Activated gamma-delta T cell treated with anti-CD3 and anti-CD28 coated beads, Interleukin-2, amount 50 U/mL, for 16 hours (primary cell): ENCODE measurements at places on chromosomes 13 and 19.

GRCh38 chr13:50080203-50080910 is 65.1 kb downstream of the KCNRG start:
- DNase-seq: no peak

DNA sequence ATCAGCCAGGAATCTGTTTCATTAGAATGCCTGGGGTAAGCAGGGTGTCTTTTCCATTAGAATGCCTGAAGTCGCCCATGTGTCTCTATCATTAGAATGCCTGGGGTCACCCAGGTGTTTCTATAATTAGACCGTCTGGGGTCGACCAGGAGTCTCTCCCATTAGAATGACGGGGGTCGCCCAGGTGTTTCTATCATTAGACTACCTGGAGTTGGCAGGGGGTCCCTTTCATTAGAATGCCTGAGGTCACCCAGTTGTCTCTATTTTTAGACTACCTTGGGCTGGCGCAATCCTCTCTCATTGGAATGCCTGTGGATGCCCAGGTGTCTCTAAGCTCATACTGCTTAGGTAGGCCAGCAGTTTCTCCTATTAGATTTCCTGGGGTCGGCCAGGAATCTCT is 1447.6 kb downstream of the UQCRFS1 start:
- DNase-seq: no peak

GRCh38 chr19:53660584-53660983 is 28.8 kb downstream of the DPRX start:
- no peak for DNase-seq

- no peak for DNase-seq
Observed at GRCh38 chr13:101452519-101453485, at the start of gene ITGBL1. ITGBL1 (plus strand) TSS chr13:101452675; CDS start chr13:101452834, 159 bp downstream.

DNA sequence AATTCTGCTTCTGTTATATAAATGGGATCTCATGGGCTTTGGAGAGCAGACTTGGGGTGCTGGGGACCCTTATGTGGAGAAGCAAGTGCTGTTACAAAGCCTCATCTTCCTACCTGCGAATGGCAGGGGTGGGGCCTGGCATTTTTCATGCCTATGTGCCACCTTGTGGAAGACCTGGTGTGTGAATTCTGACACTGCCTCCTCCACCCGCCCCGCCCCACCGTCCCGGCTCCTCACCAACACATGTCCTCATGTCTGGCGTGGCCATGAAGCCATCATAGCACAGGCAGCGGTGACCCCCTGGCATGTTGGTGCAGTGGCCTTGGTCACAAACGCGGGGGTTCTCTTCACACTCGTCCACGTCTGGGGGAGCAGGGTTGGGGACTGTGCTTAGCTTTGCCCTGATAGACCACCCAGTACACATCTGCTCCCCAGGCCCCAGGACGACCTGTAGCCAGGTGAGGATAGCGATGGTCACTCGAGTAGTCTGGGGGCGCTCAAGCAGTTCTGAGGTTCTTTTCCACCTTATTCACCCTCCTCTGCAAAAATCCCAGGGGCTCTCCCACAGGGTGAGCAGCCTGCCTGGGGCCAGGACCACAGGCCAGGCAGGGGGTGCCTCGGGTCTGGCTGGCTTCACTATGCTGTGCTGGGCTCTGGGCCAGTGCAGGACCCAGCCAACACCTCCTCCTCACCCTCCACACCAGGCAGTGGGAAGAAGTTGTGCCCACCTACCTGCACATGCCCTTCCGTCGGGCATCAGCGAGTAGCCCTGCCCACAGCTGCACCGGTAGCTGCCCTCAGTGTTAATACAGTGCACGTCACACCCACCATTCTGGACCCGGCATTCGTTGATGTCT is 32.7 kb downstream of the FBN3 start:
- no peak for DNase-seq

- no peak for DNase-seq
Observed at GRCh38 chr19:58212336-58213074, 16.2 kb upstream of the ZNF544 start.

GRCh38 chr13:23736541-23736940 is 152.7 kb downstream of the MIPEP start:
- DNase-seq: no peak

GRCh38 chr19:1259206-1259875 is 9.8 kb upstream of the CIRBP start:
- DNase-seq: peak; percentile 53

DNA sequence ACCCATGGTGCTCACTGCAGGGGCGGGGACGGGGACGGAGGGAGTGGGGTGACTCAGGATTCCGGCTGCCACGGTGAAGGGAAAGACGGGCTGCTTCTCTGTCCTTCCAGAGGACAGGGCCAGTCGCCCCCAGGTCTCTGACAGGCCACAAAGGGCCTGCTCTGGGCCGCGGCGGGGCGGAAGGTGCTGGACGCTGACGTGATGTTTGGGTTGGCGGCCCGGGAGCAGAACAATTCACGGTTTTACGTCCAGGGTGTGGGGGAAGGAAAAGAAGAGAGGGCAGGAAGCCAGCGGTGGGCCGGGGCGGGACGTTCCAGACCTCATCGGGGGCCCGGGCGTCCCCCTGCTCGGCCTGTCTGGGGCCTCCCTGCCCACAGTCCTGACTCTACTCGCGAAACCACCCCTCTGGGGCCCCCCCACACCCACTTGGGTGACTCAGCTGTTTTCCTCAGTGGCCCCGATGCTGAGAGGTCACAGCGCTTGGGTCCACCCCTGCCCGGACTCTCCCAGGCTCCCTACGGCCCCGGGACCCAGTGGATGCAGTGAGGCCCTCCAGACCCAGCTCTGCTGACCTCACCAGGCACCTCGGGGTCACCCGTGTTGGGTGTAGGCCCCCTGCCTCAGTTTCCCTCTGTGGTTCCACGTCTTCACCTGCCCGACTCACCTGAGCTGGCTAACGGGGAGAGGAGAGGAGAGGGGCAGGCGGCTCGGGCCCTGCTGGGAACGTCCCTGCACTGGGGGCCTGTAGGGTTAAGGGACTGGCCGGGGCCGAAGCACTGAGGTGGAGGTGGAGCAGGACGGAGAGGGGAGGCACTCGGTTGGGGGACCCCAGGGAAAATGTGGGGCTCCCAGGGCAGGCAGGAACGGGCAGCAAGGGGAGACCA is 29.2 kb downstream of the PIP5K1C start:
- DNase-seq: peak; percentile 35

DNA sequence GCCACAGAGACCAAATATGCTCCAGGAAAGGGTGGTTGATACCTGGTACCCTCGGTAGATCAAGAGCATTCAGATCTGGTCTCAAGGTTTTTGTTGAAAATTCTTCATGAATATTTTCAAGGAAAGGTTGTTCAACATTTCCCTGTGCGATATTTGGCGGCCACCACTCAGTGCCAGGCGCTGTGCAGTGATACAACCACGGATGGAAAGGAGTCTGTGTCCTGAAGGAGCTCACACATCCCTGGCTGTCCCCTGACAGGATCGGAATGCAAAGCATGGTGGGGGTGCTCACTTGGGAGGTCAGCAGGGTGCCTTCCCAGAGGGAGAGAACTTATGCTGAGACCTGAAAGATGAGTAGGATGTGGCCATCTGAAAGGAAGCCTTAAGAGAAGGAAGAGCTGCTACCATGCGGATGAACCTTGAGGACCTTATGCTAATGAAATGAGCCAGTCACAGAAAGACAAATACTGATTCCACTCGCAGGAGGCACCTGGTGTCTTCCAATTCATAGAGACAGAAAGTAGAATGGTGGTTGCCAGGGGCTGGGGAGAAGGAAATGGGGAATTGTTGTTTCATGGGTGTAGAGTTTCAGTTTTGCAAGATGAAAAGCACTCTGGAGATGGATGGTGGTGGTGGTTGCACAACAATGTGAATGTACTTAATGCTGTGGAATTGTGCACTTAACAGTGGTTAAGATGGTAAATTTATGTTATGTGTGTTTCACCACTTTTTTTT is 41.6 kb downstream of the HSPH1 start:
- no peak for DNase-seq

GRCh38 chr19:41457241-41457640 is 14.3 kb downstream of the ERICH4 start:
- no peak for DNase-seq

- no peak for DNase-seq
Observed at GRCh38 chr19:48444129-48444935, 1.5 kb upstream of the GRWD1 start.

GRCh38 chr13:46355901-46356590 is 31.0 kb downstream of the RUBCNL start:
- DNase-seq: no peak

GRCh38 chr19:6489278-6490061 is 7.9 kb upstream of the DENND1C start:
- DNase-seq: no peak

DNA sequence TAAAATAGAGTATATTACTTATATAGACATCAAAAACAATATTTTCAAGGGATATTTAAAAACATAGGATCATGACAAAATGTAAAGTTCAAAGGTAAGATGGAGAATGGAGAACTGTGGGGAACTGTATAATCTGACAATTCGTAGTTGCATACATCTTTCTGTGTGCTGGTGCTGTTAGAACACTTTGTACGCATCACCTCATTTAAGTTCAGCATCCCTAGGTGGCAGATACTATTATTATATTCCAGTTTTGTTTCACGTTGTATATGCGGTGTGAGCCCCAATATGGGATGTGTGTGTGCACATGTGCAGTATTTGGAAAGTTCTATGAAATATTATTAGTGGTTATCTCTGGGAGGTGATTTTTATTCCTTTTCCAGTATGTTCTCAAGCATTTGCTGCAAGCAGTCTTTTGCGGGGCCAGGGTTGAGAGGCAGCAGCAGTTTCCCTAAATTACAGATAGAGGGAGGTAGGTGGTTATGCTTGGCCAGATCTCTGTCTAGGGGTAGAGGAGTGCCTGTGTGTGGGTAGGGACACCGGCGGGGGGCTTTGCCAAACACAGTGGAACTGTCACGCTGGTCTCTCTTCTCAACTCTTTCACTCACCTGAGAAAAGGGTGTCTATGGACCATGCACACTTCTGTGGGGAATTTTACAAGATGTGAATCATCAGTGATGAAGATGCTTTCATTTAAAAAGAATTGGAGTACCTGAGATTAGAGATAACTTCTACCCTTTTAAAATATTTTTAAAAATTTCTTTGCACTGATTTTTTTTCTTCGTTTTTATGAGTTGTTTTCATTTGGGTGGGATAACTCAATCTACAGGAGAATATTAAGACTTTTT is 55.6 kb upstream of the ALOX5AP start:
- DNase-seq: peak; percentile 12

- no peak for DNase-seq
Observed at GRCh38 chr13:113748101-113748861, 10.7 kb upstream of the TMEM255B start.

DNA sequence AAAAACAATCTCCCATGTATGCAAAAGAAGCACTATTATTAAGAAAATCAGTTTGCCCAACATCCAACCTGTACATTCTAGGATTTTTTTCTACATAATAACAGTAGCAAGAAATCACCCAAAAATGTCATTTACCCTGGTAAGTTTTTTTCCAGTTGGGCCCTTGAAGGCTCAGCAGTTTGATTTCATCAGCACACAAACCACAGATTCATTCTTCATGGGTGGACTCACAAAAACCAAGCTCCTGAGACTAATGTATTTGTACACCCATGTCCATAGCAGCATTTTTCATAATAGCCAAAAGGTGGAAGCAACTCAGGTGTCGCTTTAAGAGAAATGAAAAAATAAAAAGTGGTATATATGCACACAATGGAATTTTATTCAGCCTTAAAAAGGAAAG is 210.1 kb downstream of the TBC1D4 start:
- DNase-seq: no peak

GRCh38 chr13:108777421-108778420 is 148.3 kb downstream of the MYO16 start:
- DNase-seq: no peak

- no peak for DNase-seq
Observed at GRCh38 chr13:90553159-90553558, 794.3 kb upstream of the MIR17HG start.
